ENCODE measurements at places on chromosomes 16 and 17.

DNA sequence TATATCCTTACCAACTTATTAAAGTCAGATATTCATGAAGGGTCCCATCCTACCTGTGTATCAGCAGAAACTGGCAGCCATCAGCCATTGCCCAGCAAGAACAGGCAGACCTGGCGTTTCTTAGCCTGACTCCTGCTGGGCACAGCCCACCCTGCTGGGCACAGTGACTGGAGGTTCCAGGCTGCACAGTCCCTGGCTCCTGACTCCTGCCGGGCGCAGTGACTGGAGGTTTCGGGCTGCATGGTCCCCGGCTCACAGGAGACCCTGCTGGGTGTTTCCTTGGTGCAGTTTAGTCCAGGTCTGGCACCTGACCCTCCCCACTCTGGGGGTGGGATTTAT is 6.7 kb downstream of the TIMM22 start:
- no peak for DNase-seq

DNA sequence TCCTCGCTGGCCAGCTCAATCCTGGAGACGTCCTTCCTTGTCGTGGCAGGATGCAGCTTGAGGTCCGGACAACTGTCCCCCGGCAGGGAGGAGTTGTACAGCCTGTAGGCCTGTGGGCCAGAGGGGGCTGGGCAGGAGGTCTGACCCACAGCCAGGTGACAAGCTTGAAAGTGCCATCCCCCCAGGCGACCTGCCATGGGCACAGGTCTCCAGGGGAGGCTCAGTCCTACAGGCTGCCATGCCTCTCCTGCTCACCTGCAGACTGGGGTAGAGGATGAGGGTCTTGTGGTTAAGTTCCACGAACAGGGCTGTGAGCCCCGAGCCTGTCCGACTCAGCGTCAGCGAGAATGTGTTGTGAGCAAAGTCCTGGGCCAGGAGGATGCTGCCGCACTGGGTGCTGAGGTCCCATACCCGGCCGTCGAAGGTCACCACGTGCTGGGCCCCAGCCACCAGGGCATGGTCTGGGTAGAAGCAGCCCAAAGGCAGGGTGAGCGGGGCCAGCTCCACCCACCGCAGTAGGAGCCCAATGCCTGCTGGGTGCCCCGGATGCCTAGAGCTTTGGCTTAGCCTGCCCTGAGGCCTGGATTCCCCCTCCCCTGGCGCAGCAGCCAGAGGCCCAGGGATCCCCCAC is 39.8 kb downstream of the RMI2 start:
- no peak for DNase-seq

GRCh38 chr16:54118846-54119245 is 167.7 kb downstream of the IRX3 start:
- DNase-seq, result no peak

- DNase-seq, result no peak
Observed at GRCh38 chr16:61617219-61617783, 418.9 kb downstream of the CDH8 start.

- DNase-seq, result no peak
Observed at GRCh38 chr16:11133344-11133943, 122.6 kb downstream of the SOCS1 start.

GRCh38 chr16:66590322-66590721 is 11.1 kb downstream of the CMTM2 start:
- no peak for DNase-seq

DNA sequence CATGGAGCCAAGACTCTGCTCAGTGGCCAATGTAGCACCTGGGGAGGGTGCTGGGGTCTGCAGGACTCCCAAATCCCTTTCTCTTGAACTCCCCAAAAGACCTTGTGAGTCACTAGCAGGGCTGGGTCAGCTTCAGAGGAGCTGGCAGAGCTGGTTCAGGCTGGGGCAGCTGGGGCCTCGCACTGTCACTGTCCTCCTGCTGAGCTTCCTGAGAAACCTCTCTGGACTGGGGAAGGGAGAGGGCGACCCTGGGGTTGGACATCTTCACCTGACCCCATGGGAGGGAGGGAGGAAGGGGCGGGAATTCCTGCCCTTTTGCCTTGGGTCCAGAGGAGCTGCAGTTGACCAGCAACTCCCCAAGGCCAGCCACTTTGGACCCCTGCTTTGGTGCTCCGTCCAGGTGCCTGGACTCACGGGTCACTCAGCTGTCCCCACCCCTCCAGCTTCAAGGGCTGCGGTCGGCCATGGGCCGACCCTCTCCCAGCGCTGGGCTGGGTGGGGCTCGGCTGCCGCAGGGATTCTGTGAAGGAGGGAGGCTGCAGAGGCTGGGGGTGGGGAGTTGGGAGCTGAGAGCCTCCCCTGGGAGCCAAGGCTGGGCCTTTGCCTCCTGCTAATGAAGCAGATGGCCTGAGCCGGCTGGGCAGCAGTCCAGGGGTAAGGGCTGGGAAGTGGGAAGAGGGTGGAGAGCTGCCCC is 9.2 kb downstream of the FMNL1 start:
- no peak for DNase-seq

DNA sequence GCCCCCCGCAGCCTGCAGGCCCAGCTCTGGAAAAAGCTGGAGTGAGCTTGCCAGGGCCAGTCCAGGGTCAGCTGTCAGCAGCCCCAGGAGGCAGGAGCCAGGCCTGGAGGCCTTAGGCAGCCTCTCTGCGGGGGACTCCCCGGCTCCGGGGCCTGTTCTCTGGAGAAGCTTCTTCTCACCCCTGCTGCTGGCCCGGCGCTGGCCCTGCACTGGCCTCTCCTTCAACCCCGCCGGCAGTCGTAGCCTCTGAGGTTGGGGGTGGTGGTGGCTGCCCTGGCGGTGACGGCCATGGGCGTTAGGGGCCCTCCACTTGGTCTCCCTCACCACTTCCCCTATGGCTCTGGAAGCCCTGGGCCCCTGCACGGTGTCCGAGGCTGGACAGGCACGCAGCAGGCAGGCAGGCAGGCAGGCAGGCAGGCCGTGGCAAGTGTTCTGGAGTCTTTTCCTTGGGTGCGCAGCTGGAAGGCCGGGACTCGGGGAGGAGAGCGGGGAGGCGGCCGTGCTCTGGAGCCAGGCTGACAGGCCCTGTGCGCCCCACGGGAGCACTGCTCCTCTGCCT is 2.1 kb downstream of the FOXF1 start:
- DNase-seq, result no peak

DNA sequence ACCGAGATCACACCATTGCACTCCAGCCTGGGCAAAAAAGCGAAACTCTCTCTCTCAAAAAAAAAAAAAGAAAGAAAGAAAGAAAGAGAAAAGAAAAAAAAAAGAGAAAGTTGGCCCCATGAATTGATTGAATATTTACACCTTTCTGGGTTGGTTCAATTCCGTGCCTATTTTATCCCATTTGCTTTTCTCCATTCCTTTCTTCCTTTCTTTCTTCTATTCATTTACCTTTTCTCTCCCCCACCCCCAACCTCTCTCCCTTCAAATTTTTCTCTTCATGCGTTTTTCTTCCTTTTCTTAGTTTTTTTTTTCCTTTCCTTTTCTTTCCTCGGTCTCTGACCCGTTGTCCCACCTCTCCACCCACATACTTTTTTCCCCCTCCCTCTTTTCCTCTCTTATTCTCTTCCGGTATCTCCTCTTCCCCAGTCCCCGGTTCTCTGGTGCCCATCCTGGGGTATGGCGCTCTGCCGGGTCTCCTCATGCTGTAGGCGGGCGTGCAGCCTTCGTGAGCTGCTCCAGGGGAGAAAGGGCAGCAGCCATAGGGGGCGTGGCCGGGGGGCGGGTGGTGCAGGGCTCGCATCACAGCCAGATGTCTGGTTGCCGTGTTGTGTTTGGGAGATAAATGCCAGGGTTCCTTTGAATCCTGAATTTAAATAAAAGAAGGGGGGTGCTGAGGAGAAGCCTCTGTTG is 5.3 kb upstream of the COL1A1 start:
- DNase-seq, result peak; percentile 33

- peak; percentile 31 for DNase-seq
Observed at GRCh38 chr16:4064950-4065352, 51.3 kb downstream of the ADCY9 start.

GRCh38 chr17:21019976-21020586 is 22.7 kb downstream of the USP22 start:
- no peak for DNase-seq

GRCh38 chr16:30556125-30556473 is 2.1 kb downstream of the ZNF764 start:
- DNase-seq, result no peak

DNA sequence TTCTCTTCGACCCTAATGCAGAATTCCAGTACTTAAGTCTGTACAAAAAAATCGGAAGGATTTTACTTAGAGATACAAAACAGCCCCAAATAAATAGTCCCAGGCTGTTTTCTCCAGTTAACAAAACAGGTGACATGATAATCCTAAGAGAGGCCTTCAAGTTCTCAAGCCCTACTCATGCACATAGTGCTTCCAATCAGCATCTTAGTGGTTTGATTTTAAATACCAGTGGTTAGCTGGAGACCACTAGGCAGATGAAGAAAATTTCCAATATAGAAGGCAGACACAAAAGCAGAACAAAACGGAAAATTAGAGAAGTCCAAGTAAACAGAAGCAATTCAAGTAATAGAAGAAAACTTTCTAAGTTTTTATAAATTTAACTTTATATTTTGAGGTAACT is 5.2 kb upstream of the OR4D2 start:
- no peak for DNase-seq

- DNase-seq, result no peak
Observed at GRCh38 chr17:6079155-6079888, 9.1 kb downstream of the WSCD1 start.

DNA sequence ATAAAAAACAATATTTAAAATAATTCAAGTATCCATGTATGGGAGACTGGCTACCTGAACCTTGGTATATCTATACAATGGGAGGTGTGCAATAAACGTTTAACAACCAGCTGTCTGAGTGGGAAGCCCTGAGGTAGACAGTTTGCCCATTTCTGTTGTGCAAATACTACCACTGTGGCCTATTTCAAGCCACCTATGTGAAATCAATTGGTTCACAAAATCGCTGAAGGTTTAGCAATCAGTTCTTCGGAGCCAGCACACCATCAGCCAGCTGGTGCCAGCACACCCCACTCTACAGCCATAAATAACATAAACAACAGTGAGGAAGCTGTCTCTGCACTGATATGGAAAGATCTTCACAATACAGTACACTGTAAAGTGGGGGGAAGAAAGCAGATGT is 46.7 kb upstream of the KDM8 start:
- DNase-seq, result no peak

DNA sequence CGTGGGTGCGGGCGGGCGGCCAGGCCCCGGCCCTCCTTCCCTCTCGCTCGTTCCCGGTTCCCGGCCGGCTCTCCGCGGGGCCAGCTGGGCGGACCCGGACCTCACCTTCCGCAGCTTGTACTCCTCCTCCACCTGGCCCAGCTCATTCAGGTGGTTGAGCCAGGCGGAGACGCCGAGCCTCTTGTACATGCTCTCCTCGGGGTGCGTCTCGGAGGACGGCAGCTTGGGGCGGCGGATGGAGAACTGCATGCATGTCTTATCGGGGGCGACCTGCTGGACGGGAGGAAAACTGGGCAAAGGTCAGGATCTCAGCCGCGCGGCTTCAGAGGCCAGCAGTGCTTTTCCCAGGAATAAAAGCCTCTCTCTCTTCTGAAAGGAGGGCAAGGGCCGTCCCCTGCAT is 85.4 kb downstream of the TBC1D16 start:
- DNase-seq, result no peak

GRCh38 chr17:41925991-41926590 is 4.3 kb upstream of the ODAD4 start:
- no peak for DNase-seq

DNA sequence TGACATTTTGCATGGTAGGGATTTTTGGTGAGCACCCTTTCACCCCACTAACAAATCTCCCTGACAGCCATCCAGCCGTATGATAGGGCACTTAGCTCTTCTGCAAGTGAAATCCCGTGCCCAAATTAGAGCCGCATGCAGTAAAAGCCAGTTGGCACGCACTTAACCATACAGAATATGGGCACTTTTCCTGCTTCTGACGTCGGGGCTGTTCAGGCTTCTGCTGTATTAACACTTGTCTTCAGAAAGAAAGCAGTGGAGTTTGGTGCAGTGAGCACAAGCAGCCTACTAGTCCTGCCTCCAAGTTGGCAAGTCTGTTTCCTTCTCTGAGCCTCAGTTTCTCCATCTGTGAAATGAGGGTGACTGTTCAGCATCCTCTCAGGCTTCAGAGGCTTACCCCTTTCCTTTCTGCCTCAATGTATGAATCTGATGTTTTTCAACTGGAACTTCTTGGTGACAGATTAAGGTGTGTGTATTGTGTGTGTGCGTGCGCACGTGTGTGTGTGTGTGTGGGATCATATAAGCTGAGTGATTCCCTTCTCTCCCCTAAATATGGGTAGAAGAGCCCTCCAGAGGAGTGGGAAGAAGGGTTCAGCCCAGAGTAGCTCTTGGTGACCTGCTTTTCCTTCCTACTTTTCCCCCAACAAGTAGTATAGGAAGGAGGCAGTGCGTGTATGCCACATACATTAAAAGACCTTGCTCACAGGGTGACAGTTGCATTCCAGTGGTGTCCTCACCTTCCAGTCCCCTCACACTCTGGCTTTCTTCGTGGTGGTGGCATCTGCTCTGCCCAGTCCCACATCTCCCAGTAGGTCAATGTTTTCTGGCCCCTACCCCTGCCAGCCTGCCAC is 19.0 kb downstream of the IGF2BP1 start:
- DNase-seq, result no peak

Data from stimulated activated CD4-positive, alpha-beta T cell treated with anti-CD3 and anti-CD28 coated beads, Interleukin-2, amount 100 ng/mL, for 24 hours (primary cell).